ENCODE measurements at places on chromosomes 11 and 22.

DNA sequence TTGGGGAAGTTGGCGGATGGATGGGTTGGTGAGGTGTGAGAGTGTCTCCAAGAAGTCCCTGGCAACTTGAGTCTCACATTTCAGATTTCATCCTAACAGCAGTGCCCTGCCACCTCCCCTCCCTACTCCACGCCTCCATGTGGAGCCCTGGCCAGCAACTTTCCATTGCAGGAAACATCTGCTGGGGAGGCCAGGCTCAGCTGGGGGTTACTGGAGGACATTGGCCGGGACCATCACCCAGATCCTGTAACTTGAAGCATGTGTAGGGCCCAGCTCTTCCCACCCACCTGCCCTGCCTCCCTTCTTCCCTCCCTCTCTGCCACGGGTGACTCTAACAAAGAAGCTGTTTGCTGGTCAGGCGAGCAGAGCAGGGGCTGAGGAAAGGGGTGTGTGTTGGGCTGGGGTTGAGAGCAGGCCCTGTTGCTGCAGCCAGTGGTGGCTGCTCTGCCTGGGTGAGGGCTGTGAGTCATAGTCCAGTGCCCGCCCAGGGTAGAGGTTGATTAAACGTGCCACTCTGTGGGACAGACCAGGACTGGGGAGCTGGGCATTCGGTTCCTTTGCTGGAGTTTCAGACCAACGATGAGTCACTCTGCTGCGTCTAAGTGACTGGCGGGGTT lies 64.0 kb downstream of the SCN3B start:
- DNase-seq: no peak

- no peak for DNase-seq
Measured at GRCh38 chr11:64750361-64751054, 6.6 kb upstream of the RASGRP2 start.

DNA sequence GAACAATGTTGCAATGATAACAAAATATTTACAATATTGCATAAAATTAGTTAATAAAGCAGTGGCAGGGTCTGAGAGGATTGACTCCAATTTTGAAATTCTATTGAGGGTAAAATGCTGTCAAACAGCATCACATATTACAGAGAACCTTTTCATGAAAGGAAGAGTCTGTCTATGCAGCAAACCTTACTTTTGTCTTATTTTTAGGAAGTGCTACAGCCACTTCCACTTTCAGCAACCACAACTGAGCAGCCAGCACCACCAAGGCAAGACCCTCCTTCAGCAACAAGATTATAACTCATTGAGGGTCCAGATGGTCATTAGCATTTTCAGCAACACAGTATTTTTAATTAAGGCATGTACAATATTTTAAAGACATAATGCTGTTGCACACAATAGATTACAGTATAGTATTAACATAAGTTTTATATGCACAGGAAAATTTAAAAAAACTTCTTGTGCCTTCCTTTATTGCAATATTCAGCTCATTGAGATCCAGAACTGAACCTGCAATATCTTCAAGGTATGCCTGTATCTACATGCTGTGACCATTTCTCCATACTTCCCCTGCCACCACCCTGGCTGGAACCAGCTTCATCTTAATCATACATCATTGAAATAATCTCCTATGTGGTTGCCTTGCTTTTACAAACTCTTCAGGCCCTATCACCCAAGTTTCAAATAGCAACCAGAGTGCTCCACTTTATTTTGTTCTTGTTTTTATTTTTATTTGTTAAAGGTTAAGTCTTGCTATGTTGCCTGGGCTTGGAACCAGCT lies 711.2 kb downstream of the KCNA4 start:
- DNase-seq: no peak

DNA sequence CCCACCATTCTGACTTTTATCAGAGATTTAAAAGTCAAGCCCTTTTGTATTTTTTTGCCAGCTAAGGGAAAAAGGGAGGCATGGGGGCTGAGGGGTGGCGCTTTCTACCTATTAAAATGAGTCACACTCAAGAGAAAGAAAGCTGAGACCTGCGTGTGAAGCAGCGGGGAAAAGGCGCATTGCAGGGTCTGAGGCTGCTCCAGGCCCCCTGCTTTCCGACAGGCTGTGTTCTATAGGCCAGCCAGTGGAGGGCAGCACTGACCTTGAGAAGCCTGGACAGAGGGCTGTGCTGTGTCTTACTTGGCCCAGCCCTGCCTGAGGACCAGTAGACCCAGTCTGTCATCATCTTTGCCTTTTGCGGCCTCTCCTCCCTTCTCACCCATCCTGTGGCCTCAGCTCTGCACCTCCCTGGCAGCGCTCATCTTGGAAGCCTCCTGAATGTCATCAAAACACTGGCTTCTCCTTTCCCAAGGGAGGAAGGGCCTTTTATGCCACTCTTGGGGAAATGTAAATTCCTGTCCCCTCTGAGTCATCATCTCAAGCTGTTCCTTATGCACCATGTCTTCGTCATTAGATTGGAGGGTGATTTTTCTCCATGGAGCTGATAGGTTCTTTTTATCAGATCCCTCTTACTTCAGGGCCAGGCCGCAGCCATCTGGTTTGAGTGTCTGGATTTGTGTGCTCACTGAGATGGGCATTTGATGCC lies 12.6 kb upstream of the MAPK8IP1 start:
- no peak for DNase-seq

- no peak for DNase-seq
Measured at GRCh38 chr11:16312233-16312765, 44.0 kb downstream of the SOX6 start.

DNA sequence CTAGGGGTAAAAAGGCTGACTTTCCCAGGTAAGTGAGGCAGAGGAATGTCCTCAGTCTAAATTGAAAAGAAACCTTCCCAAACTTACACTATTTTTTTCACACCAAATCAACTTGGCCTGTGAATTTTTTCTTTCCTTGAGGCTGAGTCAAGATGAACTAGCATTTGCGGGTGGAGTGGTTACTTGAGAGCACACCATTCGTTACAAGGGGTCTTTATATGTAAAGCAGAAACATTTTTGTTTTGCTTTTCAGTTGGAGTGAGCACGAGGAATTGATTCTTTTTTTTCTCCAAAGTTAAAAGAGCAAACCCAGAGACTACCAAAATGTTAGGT lies 36.4 kb downstream of the MAML2 start:
- DNase-seq: no peak

DNA sequence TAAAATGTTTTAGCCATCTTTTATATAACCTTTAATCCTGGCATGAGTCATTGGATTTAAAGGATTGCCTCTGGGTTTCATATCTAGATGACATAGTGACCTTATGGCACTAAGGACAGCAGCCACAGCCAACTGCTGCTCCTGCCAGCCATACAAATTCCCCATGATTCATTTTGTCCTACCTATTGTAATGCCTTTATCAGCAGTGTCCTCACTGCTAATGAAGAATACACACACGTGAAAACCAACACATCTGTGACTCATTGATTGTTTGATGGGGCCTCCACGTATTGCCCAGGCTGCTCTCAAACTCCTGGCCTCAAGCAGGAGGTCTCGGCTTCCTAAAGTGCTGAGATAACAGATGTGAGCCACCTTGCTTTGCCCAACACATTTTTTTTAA lies 1.8 kb downstream of the LDHAL6A start:
- DNase-seq: no peak

DNA sequence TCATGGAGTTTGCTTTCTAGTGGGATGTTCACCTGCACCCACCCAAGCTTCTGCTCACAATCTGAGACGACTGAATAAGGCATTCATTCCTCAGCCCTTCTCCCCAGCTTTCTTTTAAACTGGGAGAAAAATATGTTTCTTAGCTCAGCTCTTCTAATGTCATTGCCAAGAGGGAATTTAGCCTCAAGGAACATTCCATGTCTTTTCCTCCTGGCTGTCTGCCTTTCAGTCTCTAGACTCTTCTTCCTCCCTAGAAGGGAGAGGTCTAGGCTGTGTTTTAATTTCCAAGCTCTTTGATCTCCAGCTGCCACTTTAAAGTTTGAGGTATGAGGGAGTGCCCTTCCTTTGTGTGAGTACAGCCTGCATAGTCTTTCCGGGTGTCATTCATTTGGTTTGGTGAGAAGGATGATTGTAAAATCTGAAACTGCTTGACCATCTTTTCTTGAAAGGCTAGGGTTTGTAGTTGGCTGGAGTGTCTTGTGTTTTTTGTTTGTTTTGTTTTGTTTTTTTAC lies 11.7 kb upstream of the HTATIP2 start:
- DNase-seq: no peak

- DNase-seq: no peak
Measured at GRCh38 chr11:61127991-61128390, 25.7 kb downstream of the CD5 start.

- no peak for DNase-seq
Measured at GRCh38 chr11:101726988-101727387, 143.2 kb upstream of the TRPC6 start.

DNA sequence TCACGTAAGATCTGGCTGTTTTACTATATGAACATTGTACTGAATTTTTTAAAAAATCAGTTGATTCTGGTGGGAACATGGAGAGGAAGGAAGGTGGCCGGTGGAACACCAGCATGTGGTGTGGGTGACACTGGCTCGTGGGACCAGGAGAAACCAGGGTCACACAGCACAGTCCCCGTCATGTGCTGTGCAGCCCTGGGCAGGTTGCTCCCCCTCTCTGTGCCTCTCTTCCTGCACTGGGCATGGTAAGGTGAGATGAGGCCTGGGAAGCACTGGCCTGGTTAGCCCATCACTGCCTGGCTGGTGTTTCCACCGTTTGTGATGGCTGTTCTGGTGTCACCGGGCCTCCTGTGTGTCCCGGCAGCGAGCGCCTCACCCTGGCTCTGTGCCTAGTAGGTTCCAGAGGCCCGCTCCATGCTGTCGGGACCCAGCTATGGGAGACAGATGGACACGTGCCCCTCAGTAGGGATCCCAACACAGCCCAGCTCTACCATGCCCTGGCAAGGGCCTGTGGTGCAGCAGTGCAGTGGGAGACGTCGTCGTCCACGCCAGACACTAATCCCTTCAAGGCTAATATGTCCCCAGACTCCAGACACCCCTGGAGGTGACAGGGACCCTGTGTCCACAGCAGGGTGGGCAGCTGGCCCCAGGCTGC lies 88.2 kb upstream of the LINC01488 start:
- DNase-seq: no peak

DNA sequence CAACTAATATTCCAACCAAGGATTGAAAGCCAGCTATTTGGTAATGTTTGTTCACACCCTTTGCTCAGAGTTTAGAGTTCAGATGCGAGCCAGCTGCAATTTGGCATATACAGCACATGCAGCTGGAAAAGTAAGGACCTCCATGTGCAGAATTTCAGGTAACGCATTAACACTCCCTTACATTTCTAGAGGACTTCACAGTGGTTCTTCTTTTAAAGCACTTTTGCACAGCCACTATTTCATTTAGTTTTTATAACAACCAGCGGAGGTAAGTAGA lies 3.4 kb downstream of the POU2AF3 start:
- no peak for DNase-seq

DNA sequence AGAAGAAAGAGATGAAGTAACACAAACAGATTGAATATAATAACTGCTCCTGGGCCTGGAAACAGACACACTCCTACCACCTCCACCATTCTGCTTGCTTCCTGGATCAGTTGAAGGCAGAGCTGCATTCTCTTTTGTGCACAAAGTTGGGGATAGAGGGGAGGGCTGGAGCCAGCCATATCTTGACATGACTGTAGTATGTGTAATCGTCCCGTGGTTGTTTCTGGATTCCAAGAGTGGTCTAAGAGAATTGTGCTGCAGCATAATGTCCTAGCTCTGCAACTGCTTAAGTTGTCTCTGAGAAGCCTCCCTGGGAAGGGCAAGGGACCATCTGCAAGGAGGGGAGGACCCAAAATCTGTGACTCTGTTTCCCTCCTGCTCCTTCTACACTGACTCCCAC lies 3.2 kb downstream of the CRY2 start:
- no peak for DNase-seq

DNA sequence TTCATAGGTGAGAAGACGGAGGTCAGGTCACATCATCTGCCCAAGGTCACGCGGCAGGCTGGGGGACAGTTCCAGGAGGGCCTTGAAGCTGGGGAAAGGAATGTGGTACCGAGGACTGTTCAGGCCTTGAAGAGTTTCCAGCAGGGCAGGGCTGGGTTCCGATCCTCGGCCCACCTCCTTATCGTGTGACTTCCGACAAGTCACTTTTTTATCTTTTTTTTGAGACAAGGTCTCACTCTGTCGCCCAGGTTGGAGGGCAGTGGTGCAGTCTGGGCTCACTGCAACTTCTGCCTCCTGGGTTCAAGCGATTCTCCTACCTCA lies 623 bp downstream of the NDUFS8 start:
- no peak for DNase-seq

- DNase-seq: no peak
Measured at GRCh38 chr11:19467904-19468303, 227.2 kb upstream of the E2F8 start.

GRCh38 chr11:10428453-10428852 lies 26.6 kb upstream of the AMPD3 start:
- no peak for DNase-seq

- DNase-seq: no peak
Measured at GRCh38 chr11:12704049-12704448, 29.8 kb downstream of the TEAD1 start.

DNA sequence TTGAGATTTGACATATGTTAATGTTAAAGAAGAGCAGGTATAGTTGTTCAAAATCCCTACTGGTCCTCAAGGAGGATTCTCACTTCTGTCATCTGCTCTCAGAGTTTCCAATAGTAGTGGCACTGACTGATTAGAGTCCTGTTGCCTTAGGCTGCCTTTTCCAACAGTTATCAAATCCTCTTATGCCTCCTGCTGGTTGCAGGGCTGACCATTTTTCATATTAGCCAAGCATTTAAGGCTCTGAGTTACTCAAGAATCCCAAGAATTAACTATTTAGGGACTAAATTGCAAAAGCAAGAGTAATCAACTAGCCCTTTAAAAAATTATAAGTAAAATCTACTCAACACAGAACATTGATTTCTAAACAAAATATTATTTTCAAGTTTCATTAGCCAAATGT lies 212.0 kb upstream of the CHORDC1 start:
- peak; percentile 51 for DNase-seq

- no peak for DNase-seq
Measured at GRCh38 chr11:117601006-117601708, 195.9 kb downstream of the DSCAML1 start.

GRCh38 chr22:27571463-27572277 lies 229.9 kb downstream of the MN1 start:
- no peak for DNase-seq

DNA sequence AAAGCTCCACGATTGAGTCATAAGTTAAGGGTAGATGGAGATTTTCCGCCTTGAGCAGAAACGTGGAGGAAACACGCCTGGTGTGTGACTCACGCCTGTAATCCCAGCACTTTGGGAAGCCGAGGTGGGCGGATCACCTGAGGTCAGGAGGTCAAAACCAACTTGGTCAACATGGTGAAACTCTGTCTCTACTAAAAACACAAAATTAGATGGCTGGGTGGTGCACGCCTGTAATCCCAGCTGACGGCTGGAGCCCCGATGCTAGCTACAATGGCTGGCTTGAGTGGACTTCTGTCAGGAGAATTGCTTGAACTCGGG lies 17.3 kb upstream of the DGCR8 start:
- DNase-seq: no peak

- no peak for DNase-seq
Measured at GRCh38 chr11:77789731-77790476, 30.6 kb downstream of the RSF1 start.

DNA sequence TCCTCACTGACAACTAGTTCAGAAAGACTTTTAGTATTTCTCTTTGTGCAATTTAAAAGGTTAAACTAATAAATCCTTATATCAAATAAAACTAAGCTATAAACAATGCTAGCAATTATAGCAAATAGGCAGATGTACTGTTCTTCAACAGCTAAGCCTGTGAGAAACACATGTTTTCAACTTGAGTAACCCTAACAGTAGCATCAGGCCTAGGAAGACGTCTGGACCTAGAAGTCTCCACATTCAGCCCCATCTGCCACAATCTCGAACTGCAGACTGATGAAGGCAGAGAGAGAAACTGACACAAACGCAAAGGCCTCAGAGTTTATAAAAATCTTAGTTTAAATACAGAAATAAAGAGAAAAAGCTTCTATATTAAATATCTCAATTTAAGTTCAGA lies 2.5 kb downstream of the ST13 start:
- DNase-seq: peak; percentile 5
